Stimulated activated CD4-positive, alpha-beta T cell treated with anti-CD3 and anti-CD28 coated beads, Interleukin-12 subunit alpha, Interleukin-12 subunit beta, amount 100 ng/mL, for 4 hours (primary cell): ENCODE measurements at places on chromosomes 3 and 15.

DNA sequence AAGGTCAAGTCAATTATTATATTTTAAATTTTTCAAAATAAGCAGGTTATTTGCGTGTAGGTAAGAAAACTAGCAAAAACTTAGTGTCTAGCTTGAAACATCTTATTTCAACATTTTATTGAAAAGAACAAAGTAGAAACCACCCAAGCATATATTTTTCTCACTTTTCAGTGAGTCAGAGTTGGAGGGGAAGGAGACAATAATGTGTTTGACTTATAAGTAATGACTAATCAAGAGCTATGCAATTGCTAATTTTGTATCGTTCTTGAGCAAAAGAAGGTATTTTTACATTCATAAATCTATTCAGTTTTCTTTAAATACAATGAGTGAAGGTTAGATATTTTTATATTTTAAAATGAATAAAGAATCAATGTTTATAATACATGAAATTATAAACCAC, 54.4 kb upstream of the P2RY1 start:
- no peak for DNase-seq

GRCh38 chr3:32258869-32259268, 20.4 kb downstream of the CMTM8 start:
- no peak for DNase-seq

DNA sequence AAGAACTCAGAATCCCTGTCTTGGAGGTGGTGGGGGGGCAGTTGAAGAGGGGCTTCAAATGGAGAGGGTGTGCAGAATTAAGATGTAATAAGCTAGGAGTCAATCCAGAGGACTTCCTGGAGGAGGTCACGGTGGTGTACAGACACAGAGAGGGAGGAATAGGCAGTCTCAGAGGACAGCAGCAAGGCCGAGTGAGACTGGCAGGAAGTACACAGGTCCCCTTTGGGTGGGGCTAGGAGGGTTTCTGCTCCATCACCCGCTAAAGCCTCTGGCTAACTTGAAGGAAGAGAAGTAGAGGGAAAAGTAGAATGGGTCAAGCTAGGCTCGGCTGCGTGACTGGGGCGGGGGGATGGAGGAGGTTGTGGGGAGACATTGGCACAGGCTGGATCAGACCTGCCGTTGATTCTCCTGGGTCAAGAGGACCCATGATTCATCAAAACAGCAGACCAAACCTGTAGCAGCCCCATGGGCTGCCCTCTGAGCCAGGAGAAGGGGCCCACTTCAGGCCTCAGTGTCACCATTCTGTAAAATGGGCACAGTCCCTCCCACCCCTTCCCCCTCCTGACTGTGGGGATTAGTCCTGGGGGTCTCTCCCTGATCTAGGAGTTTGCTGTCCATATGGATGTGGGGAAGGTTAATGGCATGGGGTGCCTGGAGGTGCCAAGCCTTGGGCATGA, 16.9 kb downstream of the CSPG4 start:
- DNase-seq, result no peak

- DNase-seq, result no peak
Observed at GRCh38 chr3:28840976-28841376, 439.9 kb upstream of the RBMS3 start.

- DNase-seq, result no peak
Observed at GRCh38 chr3:182252802-182253201, 540.5 kb upstream of the ATP11B start.

- no peak for DNase-seq
Observed at GRCh38 chr3:62653796-62654195, 221.4 kb downstream of the CADPS start.

DNA sequence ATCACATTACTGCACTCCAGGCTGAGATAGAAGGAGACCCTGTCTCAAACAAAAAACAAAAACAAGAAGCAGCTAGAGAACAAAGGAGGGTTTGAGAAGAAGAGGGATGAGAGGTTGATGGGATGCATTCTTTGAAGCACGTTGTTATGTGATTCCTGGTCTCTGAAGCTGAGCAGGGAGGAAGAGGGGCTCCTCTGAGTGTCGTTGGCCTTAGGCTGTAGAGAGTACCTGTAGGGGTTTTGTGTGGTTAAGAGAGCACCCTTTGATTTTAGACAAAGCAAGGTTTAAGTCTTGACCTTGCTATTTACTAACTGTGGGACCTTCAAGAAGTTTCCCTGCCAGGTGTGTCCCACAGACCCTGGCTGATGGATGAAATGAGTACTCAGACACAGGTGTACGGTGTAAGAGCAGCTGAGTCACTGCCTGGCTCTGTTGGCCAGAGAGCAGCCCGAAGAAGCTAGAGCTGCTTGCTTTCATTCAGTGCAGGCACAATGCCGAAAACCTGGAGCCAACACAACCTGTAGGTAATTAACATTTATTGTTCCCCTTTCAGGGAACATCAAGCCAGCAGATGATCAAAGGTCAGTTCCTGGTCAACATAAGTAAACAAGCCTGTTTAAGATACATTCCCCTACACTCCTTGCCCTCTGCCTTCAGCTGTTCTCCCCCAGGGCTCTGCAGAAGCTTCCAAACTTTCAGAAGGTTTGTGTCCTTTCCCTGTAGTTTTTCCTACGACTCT, 67.2 kb downstream of the LRRK1 start:
- DNase-seq, result no peak

GRCh38 chr3:182621435-182622240, 171.7 kb upstream of the ATP11B start:
- no peak for DNase-seq

DNA sequence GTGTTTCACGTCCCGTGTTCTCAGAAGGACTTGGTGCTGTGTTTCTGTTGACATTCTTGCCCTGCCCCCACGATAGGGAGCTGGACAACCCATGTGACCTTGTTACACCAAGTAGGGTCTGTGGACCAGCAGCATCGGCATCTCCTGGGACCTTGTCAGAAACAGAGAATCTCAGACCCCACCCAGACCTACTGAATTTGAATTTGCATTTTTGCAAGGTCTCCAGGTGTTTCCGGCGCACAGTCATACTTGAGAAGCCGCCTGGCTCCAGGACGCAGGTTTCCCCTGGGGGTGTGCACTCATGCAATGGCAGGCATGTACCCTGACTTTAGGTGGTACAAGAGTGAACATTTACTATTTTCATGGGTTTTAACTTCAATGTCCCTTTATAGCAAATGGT, 117.9 kb downstream of the TLE3 start:
- no peak for DNase-seq

DNA sequence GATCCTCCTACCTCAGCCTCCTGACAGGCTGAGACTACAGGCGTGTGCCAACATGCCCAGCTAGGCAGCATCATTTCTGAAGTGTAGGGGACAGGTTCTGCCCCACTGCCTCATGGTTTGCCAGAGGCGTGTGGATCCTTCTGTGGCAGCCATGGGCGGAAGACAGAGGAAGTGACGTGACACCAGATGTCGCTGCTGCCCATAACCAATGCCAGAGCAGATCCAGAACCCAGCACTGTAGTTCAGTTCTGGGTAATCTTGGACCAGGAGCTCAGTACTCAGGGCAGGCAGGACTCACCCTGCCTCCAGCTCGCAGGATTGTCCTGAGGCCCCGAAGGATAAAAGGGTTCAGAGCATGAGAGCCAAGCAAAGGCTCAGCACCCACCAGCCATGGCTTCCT, 8.2 kb downstream of the RBPMS2 start:
- no peak for DNase-seq

DNA sequence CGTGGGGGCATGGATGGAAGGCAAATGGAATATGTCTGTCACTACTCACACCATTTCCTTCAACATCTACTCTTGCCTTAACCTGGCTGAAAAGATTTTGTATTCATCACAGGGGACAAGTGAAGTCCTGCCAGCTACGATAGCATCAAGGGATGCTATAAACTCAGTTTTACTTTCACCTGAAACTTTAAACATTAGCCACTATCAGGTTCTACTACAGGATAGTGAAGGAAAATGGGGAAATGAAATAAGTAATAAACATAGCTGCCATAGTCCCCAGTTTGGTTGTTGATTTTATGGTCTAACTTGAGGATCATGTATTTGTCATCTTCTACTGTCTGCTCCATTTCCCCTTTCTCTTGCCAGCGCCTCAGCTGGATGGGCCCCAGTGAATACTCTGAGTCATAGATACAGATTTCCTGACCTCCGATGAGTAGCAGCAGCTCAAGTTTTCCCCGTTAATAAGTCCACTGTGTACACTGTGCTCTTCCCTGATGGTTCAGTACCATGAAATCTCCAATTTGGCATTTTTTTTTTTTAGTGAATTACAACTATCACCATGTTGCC, 338.2 kb upstream of the SLCO3A1 start:
- no peak for DNase-seq
